Mesothelial cell of epicardium (in vitro differentiated cells): ENCODE measurements at places on chromosomes 1 and 21. TPM values are rescaled to one million over a fixed set of nuclear protein-coding genes. Genes with fewer than 3 reads are reported as not detected.
A peak's percentile ranks its signal among the peaks of the same experiment; 100 is the strongest.

TTC22 gene
- 1.2 to 1.6 TPM (median 1.3 TPM) in 3 replicates for total RNA-seq

CAMSAP2 gene
- 47.9 to 48.2 TPM (median 48.2 TPM) in 3 replicates for total RNA-seq

RRAGC gene
- total RNA-seq, result 21.1 to 22.5 TPM (median 21.8 TPM) in 3 replicates

DNA sequence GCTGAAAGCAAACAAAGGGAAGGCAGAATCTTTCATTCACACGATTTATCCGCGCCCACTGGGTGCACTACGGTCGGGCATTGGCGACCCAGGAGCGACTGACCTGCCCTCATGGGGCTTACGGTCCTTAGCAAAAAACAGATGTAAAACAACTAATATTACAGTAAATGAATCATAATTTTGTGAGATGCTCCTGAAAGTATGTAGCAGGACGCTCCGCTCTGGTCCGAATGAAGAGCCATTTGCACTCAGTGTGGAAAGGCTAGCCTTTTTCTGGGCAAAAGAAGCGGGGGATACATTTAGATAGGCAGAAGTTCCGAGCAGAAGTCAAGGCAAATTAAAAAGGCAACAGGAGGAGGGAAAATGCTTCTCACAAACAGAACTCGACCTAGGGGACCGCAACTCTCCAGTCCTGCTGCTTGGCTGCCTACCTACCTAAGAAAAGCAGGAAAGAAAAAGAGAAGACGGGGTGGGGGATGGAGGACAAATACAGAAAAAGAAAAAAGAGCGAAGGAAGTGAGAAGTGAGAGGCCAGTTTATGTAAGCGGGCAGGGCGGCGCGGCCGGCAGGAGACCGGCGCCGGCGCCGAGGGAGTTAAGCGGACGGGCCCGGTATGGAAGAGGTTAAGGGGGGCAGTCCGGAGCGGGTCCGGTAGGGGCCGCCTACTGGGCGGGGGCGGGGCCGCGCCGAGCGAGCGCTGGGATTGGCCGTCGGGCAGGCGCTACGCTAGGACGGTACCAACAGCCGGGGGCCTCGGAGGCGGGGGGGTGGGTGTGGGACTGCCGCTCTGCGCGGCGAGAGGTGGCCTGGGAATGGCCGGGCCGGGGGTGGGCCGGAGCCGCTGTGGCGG is at the start of gene FAM20B:
Gene FAM20B, plus strand, starts transcription at position 770 of the 850 bp plus-strand sequence. CDS start 17,954 bp downstream, outside the sequence.
- H3K27me3 ChIP-seq, result no peaks in the 10 kb centered on the region
- peak within 1 kb of the TSS; percentile 84 for H3K4me3 ChIP-seq
- DNase-seq, result peak; percentile 76
- H3K4me1 ChIP-seq, result peaks cover 27% of the 10 kb centered on the region
- no peaks in the 10 kb centered on the region for H3K36me3 ChIP-seq
- H3K27ac ChIP-seq, result peak within 1 kb of the TSS; percentile 91

GRCh38 chr1:171134204-171134923 is 43.7 kb downstream of the FMO3 start:
- H3K4me3 ChIP-seq, result no peak overlapping the region
- H3K27me3 ChIP-seq, result peaks cover 11% of the 10 kb centered on the region
- H3K27ac ChIP-seq, result no peak overlapping the region
- H3K4me1 ChIP-seq, result no peaks in the 10 kb centered on the region
